ENCODE measurements at places on chromosomes 13 and 19. TPM values are rescaled to one million over a fixed set of nuclear protein-coding genes. Genes with fewer than 3 reads are reported as not detected.

DNA sequence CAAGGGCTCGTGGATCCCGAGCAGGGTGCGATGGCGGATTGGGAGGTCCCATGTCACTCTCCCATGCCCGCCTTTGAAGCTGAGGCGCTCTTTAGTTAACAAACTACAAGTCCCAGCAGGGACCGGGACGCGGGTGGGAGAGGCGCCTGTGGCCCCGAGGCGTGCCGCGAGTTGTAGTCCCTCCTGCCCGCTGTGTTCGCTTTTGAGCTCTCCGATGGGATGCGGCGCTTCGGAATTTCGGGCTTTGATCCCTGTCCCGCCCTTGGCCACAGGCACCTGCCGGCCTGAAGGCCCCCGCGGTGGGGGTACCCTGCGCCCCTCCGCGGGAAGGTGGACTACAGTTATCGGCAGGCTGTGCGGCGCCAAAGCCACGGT lies 11.0 kb downstream of the CYTH2 start:
- DNase-seq = peak; percentile 47

DNA sequence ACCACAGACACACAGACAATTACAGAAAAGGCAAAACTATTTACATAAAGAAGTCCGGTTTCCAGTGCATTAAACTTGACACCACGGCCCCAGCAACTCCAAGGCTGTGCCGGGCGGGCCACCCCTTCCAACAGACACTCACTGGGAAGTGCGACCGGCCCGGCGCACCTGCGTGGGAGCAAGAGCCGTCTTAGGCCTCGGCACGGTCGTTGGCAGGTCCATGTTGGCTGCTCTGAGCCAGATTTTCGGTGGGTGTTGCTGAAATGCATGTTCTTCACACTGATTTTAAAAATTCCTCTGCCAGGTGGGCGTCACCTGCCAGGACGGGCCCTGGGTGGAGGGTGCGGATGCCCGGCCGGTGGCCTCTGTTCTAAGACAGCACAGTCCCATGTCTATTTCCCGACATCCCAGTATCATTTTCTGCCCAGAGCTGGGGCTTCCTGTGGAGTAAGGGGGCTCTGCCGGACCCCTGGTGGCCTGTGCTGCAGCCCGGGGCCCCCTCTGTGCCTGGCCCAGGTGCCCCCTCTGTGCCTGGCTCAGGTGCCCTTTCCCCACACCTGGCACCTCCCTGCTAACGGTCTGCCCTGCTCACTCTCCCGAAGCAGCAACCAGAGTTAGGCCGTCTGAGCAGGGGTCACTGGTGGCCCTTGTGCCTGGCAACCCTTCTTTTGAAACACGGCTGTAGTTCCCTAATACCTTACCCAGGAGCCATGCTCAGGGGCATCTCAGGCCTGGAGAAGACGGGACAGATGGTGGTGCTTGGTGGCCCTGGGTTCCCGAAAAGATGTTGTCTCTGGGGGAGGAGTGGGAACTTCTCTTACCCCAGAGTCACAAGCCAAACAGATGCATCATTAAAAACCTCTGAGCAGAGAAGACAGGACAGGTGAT lies 9.2 kb downstream of the TMEM255B start:
- DNase-seq = no peak

- no peak for DNase-seq
Measured at GRCh38 chr19:51514866-51515481, 13.4 kb upstream of the SIGLEC12 start.

GRCh38 chr13:52894413-52894812 lies 46.0 kb upstream of the PCDH8 start:
- DNase-seq = no peak

DNA sequence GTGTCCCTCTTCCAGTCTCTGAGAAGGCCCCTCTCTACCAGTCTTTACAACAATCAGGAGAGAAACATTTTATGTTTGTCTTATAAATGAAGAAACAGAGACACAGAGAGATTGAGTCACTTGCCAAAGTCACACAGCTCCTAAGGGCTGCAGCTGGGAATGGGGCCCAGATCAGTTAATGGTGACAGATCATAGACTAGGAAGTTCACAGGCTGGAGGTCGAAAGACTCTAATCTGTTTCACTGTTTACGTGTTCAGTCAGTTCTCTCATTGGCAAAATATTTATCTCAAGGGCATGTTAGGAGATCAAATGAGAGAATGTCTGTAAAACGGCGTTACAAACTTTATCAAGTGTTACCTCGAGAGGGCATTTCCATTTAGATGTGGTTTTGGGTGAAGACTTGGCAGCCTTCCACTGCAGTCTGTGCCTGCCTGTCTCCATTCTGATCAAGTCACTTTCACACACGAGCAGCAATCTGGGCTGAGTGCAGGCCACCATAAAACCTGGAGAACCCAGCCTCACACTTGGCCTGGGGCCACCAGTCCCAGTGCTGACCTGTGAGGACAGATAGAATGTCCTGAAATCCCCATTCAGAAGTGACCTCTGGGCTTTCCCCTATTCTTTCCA lies 65.1 kb downstream of the SIAH3 start:
- no peak for DNase-seq

DNA sequence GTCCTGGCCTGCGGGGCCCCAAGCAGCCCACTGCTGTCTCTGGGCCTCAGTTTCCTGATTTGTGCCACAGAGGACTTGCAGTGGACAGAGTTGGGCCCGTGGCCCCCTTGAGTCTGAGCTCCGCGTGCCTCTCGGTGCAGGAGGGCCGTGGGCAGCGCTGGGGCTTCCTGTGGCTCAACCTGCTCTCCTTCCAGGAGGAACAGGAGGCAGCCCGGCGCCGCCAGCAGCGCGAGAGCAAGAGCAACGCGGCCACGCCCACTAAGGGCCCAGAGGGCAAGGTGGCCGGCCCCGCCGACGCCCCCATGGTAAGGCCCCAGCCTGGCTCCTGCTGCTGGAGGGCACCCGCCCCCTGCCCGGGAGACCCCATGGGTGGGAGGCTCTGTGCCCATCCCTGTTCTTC lies 25.9 kb downstream of the PLEKHJ1 start:
- DNase-seq = no peak

- DNase-seq = no peak
Measured at GRCh38 chr13:97566907-97567306, 132.9 kb downstream of the RAP2A start.

CCDC70 gene
- total RNA-seq = not detected

- no peak for DNase-seq
Measured at GRCh38 chr13:23748109-23748990, 140.8 kb downstream of the MIPEP start.

ZNF568 gene
- total RNA-seq = 4.6 TPM

DNA sequence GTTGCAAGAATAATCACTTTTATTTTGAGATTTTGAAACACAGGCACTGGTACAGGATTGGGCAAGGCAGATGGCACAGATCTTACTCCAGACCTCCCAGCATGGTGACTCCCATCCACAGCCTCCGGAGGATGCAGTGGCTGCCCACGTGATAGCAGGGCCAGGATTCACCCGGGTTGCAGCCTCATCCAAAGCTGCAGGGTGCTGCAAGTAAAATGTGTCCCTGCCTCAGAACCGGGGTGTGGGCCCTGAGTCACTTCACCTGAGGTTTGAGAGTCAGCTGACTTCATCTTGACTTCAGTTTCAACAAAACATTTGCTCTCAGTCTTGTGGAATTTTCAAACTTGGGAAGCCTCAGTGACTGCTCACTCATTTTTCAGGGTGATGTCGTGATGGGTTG lies 201.9 kb downstream of the FGF9 start:
- no peak for DNase-seq

- no peak for DNase-seq
Measured at GRCh38 chr13:98328511-98328910, 151.4 kb upstream of the RNF113B start.

- no peak for DNase-seq
Measured at GRCh38 chr13:28533441-28534166, 38.7 kb upstream of the FLT1 start.
